Activated CD4-positive, CD25-positive, alpha-beta regulatory T cell (primary cell): ENCODE measurements at places on chromosomes 5 and 9.

GRCh38 chr9:115553060-115553773, 435.3 kb upstream of the TNC start:
- DNase-seq: no peak

DNA sequence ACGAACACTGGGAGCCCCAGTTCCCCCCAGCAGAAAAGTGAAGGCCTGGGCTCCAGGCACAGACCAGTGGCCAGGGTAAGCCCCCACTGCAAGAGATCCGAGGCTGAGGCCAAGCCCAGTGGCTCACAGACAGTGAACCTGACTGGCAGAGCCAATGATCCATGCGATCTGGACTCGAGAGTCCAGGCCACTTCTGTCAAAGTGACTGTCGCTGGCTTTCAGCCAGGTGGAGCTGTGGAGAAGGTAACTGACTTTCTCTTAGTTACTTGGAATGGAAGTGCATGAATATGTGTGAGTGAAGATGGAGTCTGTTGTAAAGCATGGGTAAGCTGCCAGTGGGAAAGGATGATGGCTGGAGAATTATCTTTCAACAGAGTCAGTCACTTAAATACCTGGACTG, 99.7 kb downstream of the GOLPH3 start:
- no peak for DNase-seq

DNA sequence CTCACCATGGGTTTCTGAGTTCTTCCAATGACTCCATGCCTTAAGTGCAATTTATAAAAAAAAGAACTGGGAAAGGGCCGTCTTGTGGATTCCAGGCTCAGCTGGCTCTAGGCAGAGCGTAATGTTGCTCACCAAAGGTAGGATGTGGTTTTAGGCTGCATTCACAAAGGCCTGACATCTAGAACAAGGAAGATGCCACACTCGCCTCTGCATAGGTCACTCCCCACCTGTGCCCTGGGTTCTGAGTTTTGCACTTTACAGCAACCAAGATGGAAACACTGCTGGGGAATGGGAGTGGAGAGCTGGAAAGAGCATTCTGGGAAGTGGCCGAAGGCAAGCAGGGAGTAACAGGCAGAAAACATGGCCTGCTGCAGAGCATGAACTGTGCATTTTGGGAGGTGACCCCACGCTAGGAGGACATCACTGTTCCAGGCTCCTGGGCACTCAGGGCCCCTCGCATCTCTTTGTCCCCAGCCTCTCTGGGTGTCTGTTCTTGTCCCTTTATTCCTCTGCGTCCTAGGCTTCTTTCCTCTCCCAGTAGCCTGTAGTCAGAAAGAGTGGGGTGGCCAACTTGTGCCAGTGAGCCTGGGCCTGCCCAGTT, 12.3 kb downstream of the FCN2 start:
- no peak for DNase-seq

DNA sequence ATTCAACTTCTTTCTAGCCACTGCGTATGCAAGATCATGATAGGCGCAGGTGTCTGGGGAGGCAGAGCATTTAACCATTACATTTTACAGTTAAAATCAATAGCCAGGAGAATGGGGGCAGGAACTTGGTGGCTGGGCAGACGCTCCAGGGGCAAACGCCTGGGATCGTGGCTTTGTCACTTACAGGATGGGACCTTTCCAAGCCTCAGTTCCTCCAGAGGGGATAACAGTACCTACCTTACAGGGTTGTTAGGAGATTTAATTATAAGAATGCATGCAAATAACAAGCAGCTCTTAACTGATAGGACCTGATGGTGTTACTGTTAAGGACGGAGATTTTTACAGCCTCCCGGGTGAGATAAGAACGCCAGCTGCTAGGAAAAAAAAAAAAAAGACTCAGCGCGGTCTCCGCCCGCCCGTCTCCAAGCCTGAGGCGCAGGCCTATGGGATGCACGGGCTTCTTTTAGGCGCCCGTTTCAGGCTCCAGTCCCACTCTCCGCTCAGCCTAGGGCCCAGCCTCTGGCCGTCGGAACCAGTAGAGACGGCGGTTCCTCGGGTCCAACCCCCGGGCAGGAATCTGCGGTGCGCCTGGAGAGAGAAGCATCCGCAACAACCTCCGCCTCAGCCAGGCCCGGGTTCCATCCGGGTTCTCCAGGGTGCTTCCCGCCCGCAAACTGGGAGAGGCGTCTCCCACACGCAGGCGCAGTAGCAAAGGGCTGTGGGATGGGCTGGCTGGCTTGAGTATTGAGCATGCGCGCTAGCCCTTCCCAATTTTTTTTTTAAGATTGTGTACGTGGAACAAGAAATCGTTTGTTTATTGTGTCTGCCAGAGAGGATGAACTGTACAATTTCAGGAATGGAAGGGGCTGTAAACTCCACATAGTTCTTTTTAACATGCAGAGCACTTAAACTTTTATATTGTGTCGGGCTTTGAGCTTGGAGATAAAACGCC, at the start of gene FAM200C:
FAM200C (minus strand) TSS at position 653 of the 952 bp plus-strand sequence. CDS start 4,564 bp downstream, outside the sequence.
- DNase-seq: peak; percentile 3

DNA sequence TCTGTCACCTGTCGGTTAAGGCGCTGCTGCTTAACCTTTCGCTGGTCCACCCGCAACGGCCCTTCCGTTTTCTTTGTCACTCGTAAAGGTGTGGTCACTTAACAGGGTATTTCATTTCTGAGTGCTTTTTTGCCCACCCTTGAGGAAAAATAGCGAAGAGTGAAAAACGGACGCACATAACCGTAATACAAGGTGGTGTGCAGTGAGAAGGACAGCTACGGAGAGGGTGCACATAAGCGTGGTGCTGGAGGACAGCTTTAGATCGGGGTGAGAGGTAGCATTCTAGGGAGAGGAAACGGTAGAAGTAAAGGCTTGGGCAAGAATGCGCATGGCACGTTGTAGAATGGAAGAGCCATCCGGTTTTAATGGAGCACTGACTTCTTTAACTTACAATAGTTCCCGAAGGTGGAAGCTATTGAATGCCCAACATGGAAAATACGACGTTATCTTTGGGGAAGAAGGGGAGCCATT, 761 bp downstream of the CCT5 start:
- DNase-seq: no peak

GRCh38 chr5:84564321-84565075, 179.8 kb upstream of the EDIL3 start:
- no peak for DNase-seq

- no peak for DNase-seq
Measured at GRCh38 chr5:1926471-1927341, 44.0 kb upstream of the IRX4 start.

GRCh38 chr5:75656311-75657003, 45.2 kb downstream of the ANKDD1B start:
- DNase-seq: no peak

DNA sequence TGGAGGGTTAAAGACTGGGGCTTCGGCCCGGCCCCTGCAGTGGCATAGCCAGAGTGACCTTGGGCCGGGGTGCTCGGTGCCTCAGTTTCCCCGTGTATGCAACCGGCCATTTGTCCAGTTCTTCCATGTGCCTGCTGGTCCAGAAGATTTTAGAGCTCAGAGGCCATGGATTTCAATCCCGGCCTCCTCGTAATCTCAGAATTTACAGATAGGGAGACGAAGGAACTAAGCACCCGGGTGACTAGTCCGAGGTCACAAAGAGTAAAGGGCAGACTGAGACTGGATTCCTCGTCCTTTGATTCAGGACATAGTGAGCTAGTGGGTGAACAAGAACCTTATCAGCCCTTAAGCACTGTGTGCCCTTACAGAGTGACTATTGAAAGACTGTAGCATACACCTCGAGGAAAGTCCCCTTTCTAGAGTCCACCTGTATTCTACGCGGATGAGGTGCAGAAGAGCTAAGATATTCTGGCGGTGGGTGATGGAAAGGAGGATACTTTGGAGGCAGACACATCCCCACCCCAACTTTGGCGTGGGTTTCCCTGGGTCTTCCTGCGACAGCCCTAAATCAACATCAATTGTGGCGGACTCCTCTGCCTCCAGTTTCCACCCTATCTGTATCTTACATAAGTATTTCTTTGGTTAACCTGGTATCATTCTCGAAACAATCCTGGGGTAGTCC, 597 bp downstream of the SLC31A1 start:
- no peak for DNase-seq

DNA sequence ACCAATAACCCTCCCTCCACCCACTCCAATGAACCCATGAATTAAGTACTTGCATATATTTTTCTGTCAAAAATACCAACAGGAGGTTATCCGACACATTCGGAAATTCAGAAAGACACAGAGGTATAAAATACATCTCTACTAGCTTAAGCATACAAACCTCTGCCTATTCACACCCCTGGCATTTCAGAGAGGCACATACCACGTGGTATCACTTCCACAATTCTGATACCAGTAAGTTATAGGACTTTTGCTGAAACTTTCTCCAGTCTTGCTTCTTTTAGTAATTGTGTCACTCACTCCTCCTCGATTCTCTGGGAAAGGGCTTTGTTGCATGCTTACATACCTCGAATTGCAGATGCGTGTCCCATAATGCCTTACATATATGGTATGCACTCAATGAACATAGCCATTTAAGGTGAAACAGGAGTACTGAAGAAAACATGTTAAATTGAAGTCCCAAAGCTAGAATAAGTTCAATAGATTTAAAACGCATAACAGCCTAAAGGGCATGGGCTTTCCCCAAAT, 58.1 kb downstream of the TLE1 start:
- DNase-seq: no peak

DNA sequence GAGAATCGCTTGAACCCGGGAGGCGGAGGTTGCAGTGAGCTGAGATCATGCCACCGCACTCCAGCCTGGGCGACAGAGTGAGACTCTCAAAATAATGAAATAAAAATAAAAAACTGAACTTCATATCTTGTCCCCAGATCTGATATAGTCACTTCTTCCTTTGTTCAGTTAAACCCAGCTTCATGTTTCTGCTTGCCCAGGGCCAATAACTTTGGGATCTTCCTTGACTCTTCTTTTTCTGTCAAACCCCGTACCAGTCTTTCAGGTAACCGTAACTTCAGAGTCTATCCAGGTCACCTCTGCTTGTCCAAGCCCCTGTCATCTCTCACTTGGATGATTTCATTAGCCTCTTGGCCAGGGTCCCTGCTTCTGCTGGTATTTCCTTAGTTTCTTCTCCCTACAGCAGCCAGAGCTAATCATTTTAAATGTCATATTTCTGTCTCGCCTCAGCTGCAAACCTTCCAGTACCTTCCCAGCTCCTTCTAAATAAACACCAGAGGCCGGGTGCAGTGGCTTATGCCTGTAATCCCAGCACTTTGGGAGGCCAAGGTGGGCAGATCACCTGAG, 19.7 kb upstream of the ABL1 start:
- DNase-seq: no peak

GRCh38 chr5:32115985-32116384, 58.1 kb downstream of the GOLPH3 start:
- no peak for DNase-seq

GRCh38 chr5:157267761-157268480, 2.0 kb downstream of the CYFIP2 start:
- DNase-seq: no peak

DNA sequence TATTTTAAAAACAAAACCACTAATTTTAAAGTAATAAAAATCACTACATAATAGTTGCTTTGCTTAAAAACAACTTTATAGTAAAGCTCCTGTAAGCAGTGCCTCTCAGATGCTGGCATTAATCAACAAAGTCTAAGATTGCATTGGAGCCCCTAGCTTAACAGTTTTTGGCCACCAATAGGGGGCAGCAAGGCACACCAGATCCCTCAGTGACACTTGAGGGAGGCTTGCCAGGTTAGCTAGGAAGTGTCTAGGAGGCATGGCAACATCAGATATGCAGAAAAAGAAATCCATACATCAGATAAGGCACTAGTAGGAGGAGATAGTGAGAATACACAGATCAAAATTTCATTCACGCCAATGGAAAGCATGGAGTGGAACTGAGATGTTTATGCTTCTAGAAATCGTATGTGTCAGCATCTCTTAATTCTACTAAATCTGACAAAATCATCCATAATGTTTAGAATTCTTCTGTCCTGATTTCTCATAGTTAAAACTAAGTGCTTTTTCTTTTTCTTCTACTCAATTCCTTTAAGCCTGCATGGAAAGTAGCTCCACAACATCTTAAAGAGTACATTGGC, 73.6 kb upstream of the PAM start:
- DNase-seq: peak; percentile 14

DNA sequence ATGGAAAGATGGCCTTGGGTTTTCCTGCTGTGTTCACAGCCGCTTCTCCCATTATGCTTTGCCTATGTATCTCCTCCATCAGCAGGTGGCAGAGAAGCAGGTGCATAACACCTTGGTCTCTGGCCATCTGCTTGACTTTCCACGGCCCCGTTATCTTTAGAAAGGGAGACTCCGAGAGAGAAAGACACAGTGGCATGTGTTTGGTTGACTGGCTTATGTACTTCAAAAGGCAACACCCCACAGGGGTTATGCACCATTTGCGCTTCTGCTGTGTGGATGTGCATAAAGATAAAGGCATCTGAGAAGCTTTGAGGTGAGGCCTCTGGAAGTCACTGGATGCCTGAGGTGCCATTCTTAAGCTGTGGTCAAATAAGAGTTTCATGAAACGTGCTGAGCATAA, 138.4 kb downstream of the EGFLAM start:
- DNase-seq: no peak

DNA sequence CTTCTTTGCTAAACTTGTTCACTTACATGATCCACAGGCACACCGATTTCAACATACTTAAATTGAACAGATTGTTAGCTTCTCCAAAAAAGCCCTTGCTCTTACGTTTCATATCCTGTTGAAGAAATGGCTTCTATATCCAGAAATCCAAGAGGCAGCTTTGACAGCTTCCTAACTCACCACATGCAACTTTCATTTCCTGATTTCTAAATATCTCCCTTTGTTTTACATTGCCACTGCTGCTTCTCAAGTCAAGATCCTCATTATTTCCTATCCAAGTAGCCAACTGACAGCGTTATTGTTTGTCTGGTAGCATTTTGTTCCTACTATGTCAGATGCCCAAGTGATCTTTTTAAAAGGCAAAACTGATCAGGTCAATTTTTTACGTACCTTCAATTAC, 913.2 kb upstream of the TYRP1 start:
- no peak for DNase-seq

DNA sequence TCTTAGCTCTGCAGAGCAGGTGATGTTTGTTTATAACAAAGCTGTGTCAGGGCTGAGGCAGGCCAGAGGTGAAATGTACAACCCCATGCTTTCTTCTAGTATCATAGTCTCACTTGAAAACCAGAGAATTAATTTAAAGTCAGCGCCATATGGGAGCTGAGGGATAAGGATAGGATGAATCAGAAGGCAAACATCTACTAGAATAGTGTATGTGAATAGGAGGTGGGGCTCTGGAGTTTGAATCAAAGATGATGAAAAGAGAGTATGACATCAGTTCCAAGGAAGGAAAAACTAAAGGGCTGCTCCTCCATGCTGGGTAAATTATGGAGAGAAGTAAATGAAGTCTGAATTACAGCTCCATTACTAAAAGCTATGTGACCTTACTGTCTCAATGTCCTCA, 441.5 kb downstream of the RASEF start:
- no peak for DNase-seq

- DNase-seq: no peak
Measured at GRCh38 chr9:107992271-107992670, 502.7 kb upstream of the KLF4 start.
